ENCODE measurements at places on chromosomes 3 and 15.
A peak's percentile ranks its signal among the peaks of the same experiment; 100 is the strongest.

DNA sequence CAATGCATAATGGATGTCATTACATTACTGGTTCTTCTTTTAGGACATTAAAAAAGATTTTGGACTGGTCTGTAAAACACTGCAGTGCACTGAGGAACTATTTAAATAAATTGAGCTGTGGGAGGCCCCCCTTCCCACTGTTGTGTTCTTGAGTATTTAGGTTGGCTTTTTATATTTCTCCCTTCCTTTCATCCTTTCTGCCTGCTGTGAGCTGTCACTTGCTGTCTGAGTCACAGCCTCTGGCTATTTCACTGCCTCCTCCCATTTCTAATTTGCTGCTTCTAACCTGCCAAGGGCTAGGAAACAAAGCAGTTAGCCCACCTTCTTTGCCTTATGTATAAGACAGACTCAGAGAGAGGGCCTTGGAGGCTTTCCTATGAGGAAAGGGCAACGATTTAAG, 89.0 kb upstream of the FNDC3B start:
- DNase-seq, result no peak

GRCh38 chr15:94297558-94297957, 66.2 kb downstream of the MCTP2 start:
- DNase-seq, result peak; percentile 86

DNA sequence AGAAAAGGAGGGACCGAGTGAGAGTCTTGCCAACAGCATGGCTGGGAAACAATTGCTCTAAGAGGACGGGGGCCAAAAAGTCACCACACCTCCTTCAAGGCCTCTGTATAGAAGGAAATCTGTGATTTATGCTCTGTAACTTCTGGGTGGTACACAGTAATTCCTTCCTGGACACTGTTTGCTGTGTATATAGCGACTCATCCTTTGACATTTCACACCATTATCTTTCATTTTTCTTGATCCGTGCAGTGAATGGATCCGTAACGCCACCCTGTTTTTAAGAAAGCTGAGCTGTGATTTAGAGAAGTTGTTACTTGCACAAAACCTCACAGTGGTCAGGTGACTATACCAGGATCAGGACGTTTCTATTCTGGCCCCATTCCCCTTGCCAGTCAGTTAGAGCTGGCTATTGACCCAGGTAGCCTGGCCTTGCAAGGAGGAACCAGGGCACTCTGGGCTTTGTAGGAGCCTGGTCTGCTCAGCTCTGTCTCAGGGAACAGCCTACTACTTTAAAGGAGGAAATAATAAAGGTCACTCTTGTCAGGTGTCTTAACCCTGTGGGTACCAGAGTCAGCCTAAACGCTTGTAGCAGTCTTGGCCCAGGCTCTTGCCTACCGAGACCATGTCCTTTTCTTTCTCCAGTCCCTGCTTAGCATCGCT, 86.5 kb upstream of the MYZAP start:
- no peak for DNase-seq

- no peak for DNase-seq
Measured at GRCh38 chr15:87736401-87736800, 520.1 kb downstream of the NTRK3 start.

GRCh38 chr3:12051586-12051985, 47.4 kb downstream of the SYN2 start:
- no peak for DNase-seq

DNA sequence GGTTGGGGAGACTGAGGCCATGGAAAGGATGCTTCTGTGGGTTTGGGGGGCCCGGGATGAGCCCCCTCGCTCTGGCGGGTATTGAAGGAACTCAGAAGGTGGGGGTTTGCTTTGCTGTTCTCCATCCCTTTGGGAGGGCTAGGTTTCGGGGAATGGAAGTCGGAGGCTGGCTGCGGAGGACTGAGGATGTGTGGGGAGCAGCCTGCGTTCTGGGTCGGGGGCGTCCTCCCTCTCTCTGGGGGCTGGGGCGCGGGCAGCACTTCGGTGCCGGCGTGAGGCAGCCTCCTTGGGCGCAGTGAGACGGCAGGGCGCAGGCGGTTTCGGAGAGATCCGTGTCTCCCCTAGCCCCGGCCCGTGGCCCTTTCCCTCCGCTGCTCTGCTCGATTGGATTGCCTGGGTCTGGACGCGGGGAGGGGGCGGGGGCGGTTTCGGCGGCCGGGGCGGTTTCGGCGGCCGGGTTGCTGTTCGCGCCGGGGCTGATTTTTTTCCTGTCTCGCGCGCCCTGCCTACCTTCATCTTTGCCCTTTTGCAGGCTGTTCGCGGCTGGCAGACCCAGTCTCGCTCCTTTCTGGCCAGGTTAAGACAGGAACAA, 1.4 kb downstream of the PTPRG start:
- no peak for DNase-seq

DNA sequence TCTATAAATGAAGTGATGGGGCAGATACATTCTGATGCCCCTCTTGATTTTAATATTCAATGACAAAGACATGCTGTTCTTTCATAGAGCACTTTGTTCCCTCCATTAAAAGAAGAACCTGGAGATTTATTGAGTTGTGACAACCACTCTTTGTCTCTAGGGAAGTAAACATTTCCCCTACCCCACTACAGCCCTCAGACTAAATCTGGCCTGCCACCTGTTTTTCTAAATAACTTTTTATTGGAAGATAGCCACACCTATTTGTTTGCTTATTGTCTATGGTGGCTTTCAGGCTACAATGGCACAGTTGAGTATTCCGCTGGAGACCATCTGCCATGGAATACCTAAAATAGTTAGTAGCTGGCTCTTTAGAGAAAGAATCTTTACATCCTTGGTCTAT, 41.2 kb upstream of the ZNF385D start:
- DNase-seq, result no peak

GRCh38 chr3:118755253-118755801, 279.3 kb downstream of the IGSF11 start:
- DNase-seq, result no peak

DNA sequence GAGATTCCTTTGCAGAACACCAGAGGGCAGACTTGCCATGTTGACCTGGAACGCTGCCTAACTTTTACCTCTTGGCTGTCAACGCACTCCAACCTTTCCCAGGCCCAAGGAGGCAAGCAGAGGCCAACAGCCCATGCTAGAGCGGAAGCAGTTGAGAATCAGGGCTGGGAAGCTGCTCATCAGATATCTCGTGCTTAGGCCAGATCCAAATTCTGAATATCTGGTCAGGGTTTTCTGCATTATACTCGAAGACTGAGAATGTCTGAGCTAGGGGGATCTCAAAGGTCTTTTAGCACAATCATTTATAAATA, 2.5 kb downstream of the XIRP1 start:
- peak; percentile 78 for DNase-seq

- no peak for DNase-seq
Measured at GRCh38 chr3:124833710-124834332, 53.3 kb downstream of the ITGB5 start.

GRCh38 chr3:71956716-71957115, 171.8 kb upstream of the PROK2 start:
- no peak for DNase-seq

DNA sequence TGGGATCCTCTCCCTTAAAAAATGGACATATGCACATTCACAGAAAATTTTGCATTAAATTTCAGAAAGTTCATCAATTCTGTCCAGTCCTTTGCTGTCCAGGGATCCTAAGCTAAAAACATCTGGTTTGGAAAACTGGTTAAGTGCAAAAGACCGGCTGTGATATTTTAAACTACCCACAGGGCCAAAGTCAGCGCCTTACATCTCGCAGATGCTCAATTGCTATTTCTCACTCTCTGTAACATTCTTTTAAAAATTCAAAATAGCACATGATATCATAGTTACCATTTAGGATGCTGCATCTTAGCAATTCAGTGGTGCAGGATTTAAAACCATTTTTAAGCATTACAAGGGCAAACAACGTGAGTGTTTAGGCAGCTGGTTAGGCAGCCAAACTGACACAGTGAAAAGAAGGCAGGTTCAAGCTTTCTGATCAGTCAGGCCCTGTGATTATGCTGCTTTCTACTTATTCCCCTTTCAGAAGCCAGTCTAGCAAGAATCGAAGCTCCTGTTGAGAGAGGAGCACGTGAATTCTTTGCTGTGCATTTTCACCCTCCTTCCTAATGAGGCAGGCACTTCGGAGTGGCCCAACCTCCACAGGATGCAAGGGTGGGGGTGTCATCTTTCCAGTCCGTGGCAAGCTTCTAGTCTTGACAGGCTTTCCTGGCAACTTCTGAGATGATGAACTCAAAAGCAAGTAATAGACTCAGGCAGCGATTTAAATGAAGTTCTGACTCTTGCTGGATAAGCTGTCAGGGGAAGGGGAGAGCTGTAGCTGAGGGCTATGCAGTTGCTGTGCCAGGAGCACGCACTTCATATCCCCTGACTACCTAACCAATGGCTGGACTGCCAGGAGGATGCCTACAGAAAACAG, 8.8 kb downstream of the PRICKLE2 start:
- no peak for DNase-seq

DNA sequence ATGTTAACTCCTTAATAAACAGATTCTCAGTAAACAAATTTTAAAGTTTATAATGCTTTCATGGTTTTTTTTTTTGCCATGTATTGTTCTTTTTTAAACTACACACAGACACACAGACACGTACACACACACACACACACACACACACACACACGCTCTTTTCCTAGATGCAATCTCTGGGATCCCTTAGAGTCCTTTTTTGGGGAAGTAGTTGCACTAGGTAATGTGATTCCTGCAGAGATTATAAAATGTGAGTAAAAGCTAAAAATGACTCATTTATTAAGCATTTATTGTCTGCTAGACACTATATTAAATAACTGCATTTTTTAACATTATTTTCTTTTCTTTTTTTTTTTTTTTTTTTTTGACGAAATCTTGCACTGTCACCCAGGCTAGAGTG, 19.9 kb downstream of the NDUFB5 start:
- no peak for DNase-seq

DNA sequence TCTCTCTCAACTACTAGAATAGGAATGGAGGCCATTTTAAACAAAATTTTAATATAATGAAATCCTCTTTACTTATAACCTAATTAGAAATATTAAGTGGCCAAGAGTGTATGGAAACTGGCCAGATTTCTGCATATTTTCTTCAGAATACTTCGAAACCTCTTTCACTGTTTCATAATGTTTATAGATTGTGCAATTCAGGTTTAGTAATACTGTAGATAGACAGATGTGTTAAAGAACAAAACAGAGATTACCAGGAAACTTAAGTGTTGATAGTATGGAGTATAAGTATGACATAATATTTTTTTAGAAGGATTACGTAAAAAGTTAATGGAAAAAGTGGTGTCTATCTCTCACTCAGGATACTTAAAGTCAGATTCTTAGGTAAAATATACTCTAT, 4.7 kb downstream of the ABHD5 start:
- no peak for DNase-seq

- DNase-seq, result no peak
Measured at GRCh38 chr15:79629687-79630086, 197.6 kb downstream of the MINAR1 start.

- DNase-seq, result no peak
Measured at GRCh38 chr3:40055361-40055760, 246.0 kb downstream of the MYRIP start.

DNA sequence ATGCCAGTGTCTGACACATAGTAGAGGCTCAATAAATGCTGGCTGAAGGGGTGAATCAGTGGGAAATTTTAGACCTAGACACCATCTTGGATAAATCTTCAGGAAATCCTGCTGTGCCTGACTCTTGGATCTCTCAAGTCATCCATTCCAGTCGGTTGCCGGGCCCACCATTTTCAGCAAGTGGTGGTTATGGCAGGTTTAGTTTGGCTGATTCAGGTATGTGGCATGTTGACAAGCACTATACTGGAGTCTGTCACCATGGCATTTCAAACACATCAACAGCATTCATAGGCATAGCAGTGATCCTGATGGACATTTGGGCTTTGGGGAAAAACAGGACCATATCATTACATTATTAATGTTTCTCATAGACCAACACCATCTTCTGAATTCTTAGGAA, 25.7 kb upstream of the APH1B start:
- no peak for DNase-seq

DNA sequence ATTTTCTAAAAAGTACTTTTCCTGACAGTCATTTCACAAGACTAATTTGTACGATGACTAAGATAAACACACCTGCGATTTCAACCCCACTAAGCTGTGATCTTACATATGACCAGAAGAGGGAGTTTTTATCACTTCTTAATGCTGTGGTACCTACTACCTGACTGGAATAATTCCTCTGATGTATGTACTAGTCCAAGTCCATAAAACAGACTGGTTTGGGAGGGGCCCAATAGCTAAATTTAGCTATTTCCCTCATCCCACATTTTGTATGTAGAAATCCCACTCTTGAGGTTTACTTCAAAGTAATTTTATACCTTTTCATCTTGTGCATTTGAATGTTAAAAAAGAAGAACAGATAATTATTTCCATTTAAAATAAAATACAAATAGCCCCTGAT, 49.7 kb upstream of the SCAANT1 start:
- DNase-seq, result peak; percentile 52

DNA sequence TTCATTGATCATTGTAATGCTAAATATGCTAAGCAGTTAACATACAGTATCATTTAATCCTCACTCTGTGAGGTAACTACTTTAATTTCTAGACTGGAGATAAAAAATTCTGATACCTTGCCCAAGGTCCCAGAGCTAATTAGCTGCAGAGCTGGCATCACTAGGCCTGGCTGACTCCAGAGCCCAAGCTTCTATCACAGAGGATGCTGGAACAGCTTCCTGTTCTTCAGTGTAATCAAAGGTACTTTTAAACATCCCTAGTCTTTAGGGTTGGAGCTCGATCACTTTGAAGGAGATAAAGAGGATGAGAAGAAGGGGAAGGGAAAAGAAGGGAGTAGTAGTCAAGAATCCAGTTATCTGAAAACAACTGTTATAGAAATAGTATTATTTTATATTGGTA, 37.1 kb upstream of the BOC start:
- DNase-seq, result no peak

- no peak for DNase-seq
Measured at GRCh38 chr15:78345396-78346125, 5.4 kb downstream of the CRABP1 start.

GRCh38 chr15:32642667-32643435, 1.3 kb downstream of the SCG5 start:
- no peak for DNase-seq

DNA sequence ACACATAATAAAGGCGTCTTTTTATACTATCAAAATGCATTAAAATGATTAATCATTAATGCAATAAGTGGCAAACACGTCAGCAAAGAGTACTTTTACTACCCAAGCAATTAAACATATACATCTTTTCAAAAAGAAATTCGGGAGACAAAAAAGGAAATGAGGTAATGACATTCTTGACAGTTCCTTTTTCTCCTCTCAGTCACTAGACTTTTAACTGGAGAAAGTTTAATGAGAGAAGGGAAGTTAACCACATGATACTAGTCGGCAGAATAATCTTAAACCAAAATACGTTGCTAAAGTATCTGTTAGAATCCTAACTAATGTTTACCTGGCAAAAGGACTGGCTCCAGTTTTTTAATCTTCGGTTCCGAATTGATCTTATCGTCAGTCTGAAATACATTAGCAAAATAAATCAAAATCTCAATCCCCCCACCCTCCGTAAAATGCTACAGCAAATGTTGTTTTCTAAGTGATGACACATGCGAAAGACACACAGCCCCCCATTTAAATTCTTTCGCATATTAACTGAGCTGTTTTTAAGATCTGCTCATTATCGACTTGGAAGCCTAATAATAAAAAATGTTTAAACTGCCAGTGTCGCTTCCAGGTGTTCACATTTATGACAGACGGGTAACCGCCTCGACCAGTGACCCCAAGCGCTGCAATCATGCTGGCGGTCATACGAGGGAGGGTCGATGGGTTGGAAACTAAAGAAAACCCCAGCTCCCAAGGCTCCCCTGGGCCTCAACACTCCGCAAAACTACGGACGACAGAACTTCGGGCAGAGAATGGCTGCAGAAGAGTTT, 778 bp downstream of the MTMR10 start:
- peak; percentile 65 for DNase-seq

- peak; percentile 55 for DNase-seq
Measured at GRCh38 chr3:131582438-131582837, 79.7 kb upstream of the MRPL3 start.
